ENCODE measurements at places on chromosomes 4 and X. TPM values are rescaled to one million over a fixed set of nuclear protein-coding genes. Genes with fewer than 3 reads are reported as not detected.

The H2BW2 gene
- total RNA-seq, result not detected

DNA sequence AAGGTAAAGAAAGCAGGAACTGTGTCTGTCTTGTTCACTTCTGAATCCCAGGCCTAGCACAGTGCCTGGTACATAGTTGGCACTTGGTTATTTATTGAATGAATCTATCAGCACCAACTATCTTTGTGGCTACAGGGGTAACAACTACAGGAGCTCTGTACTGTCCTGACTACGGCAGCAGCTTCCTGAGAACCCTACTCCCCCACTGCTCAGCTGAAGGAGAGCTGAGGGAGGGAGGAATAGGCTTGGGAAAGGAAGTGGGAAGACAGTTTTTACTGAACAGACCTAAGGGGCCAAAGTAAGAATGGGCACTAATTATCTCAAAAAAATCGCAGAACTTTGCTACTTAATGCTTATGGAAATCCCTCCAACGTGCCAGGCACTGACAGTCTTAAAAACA, 156.1 kb upstream of the RAPGEF2 start:
- no peaks in the 10 kb centered on the region for H3K4me1 ChIP-seq
- no peak overlapping the region for H3K4me3 ChIP-seq
- no peak overlapping the region for H3K27ac ChIP-seq
- H3K27me3 ChIP-seq, result no peaks in the 10 kb centered on the region
- H3K36me3 ChIP-seq, result no peaks in the 10 kb centered on the region

GRCh38 chrX:120485638-120486520, 16.8 kb upstream of the LAMP2 start:
- H3K4me3 ChIP-seq, result peak overlapping the region; percentile 64
- H3K27ac ChIP-seq, result peak overlapping the region; percentile 93
- no peaks in the 10 kb centered on the region for H3K27me3 ChIP-seq
- H3K4me1 ChIP-seq, result no peaks in the 10 kb centered on the region

The ARMCX2 gene
- total RNA-seq, result 15.4 TPM

DNA sequence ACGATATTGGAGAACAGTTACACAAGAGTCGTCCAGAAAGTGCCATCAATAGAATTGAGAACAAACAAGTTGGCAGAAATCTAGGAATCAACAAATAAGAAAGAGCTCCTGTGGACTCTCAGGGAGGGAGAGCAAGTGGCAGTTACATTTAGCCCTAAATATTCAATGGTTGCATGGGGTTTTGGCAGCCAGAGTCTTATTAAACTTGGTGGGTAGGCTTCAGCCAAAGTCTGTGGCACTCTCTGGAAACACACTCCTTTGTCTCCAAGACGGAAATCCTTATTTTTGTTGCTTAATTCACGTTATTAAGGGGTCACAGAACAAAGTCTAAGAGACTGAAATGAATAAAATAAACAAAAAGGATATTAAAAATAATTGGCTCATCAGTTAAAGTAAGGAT, 742.2 kb upstream of the ATOH1 start:
- no peaks in the 10 kb centered on the region for H3K27me3 ChIP-seq
- no peaks in the 10 kb centered on the region for H3K4me1 ChIP-seq
- no peak for DNase-seq

The TBCK gene
- 14.2 TPM for total RNA-seq

The NSUN7 gene
- total RNA-seq, result 2.1 TPM

Data from esophagus squamous epithelium (tissue), 5 donors.